SW480 (cell line): ENCODE measurements at places on chromosomes 7 and 10.

GRCh38 chr10:60385399-60385738 lies 4.3 kb downstream of the ANK3 start:
- no peak for DNase-seq

DNA sequence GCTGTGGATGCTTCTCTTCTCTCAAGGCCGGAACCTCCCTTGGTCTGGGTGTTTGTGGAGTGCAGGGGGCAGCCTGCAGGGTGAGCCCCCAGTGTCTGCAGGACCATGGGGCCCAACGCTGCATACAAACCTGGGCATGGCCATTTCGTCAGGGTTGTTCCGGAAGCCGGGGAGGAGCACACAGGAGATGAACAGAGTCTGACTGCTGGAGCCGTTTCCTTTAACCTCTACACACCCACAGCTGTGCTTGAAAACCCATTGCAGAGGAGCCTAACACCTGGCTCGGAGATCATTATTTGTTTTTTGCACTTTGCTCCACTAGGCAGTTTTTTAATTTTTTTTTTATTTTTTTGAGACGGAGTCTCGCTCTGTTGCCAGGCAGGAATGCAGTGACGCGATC lies 167.6 kb upstream of the INSYN2A start:
- no peak for DNase-seq

GRCh38 chr10:58723966-58724365 lies 211.3 kb downstream of the BICC1 start:
- no peak for DNase-seq

DNA sequence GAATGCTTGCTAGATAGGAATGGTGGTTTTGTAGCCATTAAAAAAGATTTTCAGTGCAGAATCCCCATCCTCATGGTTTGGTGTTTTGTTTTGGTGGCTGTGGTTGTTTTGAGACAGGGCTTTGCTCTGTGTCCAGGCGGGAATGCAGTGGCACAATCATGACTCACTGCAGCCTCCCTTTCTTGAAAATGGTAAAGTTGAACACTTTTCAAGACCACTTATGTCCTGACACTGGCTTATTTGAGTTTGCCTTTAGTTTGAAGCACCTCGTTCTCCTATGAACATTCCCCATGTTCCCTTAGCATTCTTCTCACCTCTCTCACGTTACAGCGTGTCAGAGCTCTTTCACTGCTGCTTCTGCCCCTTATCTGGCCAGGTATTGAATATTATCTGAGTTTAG lies 140.1 kb downstream of the LRRC4 start:
- no peak for DNase-seq

GRCh38 chr7:33632840-33633525 lies 272.4 kb upstream of the BMPER start:
- DNase-seq, result no peak

DNA sequence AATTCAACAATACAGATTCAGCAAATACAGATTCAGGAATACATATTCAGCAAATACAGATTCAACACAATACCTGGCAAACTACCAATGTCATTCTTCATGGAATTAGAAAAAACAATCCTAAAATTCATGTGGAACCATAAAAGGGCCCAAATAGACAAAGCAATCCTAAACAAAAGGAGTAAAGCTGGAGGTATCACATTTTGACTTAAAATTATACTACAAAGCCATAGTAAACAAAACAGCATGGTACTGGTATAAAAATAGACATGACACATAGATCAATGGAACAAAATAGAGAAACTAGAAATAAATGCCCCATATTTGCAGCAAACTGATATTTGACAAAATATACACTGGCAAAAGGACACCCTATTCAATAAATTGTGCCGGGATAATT lies 3.4 kb upstream of the NT5C3A start:
- DNase-seq, result no peak

DNA sequence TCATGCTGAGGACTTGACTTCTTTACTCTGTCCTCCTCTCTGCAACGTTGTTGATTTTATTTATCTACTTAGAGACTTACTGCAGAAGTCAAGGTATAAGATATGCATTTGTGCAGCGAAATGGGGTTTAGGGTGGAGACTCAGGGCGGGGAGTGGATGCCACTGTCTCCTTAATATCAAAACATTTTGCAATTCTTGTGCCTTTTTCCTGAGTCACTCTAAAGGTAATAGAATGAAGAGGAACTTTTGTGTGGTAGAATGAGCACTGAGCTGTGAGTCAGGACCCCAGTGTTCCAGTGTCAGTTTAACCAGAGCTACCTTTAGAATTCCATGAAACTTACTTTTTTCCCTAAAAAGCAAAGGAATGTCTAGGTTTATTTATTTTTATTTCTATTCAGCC lies 78.2 kb downstream of the VTI1A start:
- no peak for DNase-seq

GRCh38 chr10:69659241-69660038 lies 29.4 kb downstream of the FAM241B start:
- no peak for DNase-seq

DNA sequence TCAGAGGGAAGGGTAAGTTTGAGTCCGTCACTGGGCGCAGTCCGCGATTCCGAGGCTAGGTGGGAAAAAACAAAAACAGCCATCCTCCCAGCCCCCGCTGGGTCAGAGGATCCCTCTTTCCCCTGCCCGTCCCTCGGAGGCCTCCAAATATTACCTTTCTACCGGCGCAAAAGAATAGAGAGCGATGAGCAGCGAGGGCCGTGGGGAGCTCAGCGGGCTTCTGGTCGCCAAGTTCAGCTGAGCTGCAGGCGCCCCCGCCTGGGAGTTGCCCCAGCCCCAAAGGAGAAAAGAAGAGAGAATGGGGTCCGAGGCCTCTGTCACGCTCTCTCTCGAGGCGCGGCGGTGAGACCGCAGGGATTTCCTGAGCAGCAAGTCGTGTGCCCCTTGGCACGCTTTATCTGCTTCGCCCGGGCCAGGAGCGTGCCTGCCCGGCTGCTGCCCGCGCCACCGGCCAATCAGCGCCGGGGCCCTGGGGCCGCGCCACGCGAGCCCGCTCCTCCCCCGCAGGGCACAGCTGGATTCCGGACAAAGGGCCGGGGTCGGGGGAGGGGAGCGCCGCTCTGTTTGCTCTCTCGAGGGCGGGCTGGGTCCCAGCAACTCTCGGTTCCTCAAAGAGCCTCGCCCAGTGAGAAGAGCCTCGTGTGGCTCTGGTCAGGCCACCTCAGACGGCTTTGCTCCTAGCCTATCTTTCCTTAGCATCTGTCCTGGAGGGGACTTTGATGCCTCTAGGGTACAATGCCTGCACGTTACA lies at the start of gene NEUROG3:
Gene NEUROG3 (minus strand): TSS at position 367 of the 751 bp plus-strand sequence. CDS start 379 bp downstream, outside the sequence.
- DNase-seq, result no peak

- no peak for DNase-seq
Observed at GRCh38 chr10:118042827-118043242, 3.9 kb downstream of the RAB11FIP2 start.

- peak; percentile 73 for DNase-seq
Observed at GRCh38 chr7:39952374-39952773, 2.3 kb downstream of the CDK13 start.

DNA sequence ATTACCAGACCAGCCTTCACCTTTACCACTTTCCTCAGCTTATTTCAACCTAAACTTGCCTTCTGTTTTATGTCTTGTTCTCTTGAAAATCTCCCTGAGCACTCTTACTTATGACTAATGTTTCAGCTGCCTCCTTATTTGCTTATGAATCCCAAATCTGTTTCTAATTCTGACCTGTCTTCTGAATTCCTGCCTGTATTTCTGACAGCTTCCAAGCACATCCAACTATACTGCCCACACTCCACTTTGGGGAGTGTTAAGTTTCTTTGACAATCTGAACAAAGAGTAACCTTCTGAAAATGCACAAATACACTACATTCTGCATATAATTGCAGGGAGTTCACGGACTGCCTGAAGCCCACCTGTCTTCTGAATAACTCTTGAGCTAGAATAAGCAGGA lies 48.7 kb downstream of the ARMC3 start:
- no peak for DNase-seq

DNA sequence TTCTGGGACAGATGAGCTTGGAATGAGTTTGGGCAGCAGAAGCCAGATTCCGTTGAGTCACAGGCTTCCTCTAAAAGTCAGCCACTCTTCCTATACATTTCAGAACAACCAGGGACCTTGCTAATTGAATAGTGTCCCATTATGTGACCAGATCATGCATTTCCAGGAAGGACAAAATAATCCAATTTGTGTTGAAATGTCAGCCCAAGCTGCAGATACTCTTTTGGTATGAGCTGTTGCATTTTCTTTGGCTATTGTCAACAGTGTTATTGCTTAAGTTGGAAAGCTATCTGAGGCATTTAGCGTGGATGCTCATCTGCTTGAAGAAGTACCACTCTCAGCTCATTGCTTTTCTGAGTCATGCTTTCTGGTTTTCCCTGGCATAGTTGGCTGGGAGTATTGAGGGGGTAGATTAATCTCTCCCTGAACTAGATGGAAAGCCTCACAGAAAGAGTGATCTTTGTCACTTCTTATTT lies 223.7 kb upstream of the HABP2 start:
- no peak for DNase-seq

DNA sequence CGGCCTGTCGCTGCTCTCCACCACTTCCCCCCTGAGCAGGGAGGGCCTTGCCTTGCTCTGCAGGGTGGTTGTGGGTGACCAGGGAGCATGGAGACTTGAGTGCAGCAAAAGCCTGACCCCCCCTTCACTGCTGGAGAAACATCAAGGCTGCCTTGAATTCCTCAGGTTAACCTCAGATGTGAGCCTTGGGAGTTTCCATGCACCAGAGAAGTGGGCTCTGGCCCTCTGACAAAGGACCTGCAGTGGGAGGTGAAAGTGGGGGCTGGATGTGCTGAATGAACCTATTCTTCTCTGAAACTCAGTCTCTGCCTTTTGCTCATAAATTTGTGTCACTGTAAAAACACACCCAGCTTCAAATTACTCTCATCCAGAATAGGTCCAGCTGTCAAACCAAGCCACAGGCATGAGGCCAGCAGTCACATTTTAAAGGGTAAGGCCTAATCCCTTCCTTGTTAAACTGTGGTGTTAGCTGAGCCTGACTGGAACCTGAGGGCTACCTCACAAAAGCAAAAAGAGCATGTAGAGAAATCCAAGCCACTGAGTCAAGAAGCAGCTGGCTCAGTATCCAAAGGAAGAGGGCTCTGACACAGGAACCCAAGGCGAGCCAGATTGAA lies 356.8 kb downstream of the CCSER2 start:
- DNase-seq, result peak; percentile 44

DNA sequence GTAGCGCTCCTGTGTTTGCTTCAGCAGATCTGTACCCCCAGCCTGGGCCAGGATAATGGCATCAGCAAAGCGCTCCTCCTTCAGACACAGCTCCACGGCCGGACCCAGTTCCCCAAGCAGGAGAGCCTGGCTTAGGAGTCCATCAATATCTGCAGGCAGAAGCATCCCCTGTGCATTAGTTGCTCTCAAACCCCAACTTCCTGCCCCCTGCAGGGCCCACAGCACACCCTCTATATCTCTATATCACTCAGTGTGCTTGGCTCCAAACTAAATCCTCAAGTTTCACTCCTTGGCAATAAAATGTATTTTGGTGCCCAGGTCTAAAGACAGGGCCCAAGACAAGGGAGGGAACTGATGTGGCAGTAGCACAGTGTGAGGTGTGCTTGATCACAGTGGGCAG lies 21.6 kb downstream of the SEC31B start:
- DNase-seq, result no peak

DNA sequence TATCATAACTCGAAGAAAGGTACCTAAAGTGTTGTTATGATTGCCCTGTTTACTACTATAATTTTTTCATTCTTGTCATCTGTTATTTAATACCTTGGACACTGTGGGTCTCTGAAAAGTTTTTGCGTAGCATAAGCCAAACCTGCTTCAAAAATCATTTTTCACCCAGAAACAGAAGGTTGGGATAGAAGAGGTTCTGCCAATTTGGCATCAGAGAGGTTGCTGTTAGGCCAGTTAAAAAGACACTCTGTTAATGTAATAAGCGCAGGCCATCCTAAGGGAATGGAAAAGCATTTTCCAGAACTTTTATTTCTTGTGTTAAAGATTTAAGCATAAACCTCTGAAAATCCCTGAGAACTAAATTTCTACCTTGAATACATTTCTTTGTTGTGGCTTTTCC lies 212.2 kb downstream of the BMPER start:
- no peak for DNase-seq

GRCh38 chr7:90231304-90231703 lies 13.7 kb upstream of the CFAP69 start:
- no peak for DNase-seq

GRCh38 chr7:35450456-35451214 lies 196.7 kb upstream of the TBX20 start:
- DNase-seq, result no peak

- DNase-seq, result no peak
Observed at GRCh38 chr10:118983263-118983662, 46.3 kb upstream of the NANOS1 start.

- peak; percentile 96 for DNase-seq
Observed at GRCh38 chr7:94301024-94301586, 93.6 kb upstream of the COL1A2 start.

GRCh38 chr10:45080331-45080730 lies 79.6 kb downstream of the ZNF22 start:
- DNase-seq, result no peak

DNA sequence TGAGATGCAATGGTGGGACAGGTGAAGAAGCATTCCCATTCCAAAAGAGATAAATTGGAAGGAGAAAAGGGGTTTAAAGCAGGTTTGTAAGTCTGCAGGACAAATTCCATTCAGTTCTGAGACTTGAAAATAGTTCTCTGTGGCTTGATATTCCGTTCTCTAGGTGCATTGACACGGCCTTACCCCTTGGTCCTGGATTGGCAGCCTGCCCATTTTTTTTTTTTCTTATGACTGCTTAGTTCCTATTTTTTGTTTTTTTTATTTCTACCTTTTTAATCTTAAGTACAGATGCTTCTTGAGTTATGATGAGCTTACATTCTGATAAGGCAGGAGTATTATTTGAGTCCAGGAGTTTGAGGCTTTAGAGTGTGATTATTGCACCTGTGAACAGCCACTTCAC lies 70.6 kb downstream of the MLLT10 start:
- no peak for DNase-seq

GRCh38 chr7:25430200-25430931 lies 202.1 kb upstream of the NPVF start:
- no peak for DNase-seq

GRCh38 chr10:126650161-126650560 lies 20.3 kb downstream of the C10orf90 start:
- no peak for DNase-seq

DNA sequence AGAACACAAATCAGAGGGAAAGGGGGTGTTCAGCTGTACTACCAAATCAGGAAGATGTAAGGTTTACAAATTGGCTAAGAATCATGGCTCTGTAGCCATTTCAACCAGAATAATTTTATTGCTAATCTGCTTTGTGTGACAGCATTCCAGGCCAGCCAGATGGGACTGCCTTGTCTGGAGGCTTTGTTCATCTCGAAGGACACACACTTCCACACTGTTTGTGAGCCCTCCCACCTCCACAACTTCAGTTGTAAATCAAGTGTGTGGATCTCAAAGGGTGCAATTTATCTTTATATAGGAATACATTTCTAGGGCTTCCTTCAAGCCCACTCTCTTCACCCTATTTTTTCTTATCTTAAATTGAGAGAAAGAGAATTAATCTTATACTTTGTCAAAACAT lies 6.9 kb upstream of the OIT3 start:
- no peak for DNase-seq

GRCh38 chr10:87716348-87716670 lies 56.6 kb downstream of the PAPSS2 start:
- DNase-seq, result no peak
